ENCODE measurements at places on chromosomes 11 and 22. TPM values are rescaled to one million over a fixed set of nuclear protein-coding genes. Genes with fewer than 3 reads are reported as not detected.

RFPL1 gene
- not detected for total RNA-seq

DNA sequence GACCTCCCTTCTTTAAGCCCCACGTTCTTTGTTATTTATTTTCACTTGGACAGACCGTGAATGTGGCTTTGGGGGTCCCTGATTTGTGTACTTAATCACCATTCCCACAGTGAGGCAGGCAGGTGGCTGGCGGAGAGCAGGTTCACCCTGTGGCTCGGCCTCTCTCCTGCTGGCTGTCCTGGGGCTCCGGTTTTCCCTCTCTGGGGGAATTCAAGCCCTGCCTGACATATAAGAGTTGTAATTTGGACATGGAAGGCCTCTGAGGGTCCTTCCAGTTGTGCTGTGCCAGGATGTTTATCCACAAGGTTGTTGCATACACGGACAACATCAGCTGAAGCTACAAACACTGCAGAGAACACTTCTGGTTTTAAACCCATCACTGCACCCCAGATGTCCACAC lies 824.5 kb downstream of the TBC1D22A start:
- H3K36me3 ChIP-seq = no peaks in the 10 kb centered on the region
- DNase-seq = no peak
- no peak overlapping the region for H3K4me3 ChIP-seq

DNA sequence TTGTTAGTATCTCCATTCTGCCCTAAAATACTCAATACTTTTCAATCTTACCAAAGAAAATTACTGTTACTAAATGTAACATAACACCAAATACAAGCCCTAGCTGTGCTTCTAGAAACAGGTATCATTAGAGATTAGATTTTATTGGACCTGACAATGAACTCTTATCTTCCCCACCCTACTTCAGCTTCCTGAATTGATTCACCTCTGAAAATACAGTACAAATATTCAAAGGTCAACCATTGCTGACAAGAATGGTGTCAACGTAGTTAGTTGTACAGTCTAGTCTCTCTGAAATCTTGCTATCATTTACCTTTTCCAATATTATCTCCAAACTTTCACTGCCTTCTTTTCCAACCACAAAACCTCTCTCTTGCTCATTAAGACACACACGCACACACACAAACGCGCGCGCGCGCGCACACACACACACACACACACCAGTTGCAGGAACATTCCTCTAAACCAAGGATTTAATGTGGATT lies 22.4 kb downstream of the LRRC4C start:
- DNase-seq = no peak
- H3K4me1 ChIP-seq = no peaks in the 10 kb centered on the region
- no peaks in the 10 kb centered on the region for H3K27me3 ChIP-seq
- no peak overlapping the region for H3K27ac ChIP-seq

- no peaks in the 10 kb centered on the region for H3K36me3 ChIP-seq
- H3K27me3 ChIP-seq = no peaks in the 10 kb centered on the region
- H3K4me1 ChIP-seq = no peaks in the 10 kb centered on the region
Observed at GRCh38 chr22:46894081-46894671, 131.7 kb downstream of the TBC1D22A start.

DNA sequence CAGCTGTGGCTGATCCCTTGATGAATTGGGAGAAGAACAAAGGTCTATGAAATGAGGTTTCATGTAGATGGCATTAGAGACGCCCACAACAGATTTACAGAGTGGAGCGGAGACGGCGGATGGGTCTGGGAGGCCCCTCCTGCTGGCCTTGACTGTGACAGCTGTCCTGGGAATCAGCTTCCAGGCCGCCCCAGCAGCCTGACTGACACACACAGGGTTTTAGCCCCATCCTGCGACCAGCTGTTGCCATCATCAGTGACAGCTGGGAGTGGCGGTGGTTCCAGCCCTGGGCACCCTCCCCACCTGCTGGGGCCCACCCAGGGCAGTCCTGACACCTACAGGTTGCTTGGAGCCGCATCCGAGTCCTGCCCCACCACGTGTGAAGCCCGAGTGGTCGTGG lies 64.0 kb upstream of the PPP6R3 start:
- no peak overlapping the region for H3K4me3 ChIP-seq
- peak overlapping the region; percentile 7 for H3K27ac ChIP-seq
- no peaks in the 10 kb centered on the region for H3K27me3 ChIP-seq
- no peaks in the 10 kb centered on the region for H3K36me3 ChIP-seq
- peaks cover 7% of the 10 kb centered on the region for H3K4me1 ChIP-seq
- no peak for DNase-seq

DNA sequence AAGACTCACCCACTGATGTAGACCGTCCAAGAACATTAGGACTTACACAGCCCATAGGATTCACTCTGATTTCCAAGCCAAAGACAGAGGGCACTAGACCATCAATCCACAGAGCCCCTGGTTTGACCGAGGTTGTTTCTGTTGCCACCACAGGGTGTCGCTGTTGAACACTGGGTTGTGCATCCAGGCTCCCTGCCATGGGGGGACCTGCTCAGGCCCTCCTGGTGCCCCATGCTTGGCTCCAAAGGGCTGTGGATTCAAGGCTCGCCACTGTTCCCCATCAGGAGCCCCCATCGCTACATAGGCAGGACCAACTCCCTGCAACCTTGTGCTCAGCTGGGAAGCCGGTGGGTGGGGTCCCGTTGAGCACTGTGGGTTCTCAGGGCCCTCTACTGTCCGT lies 128.0 kb upstream of the ANO1 start:
- no peaks in the 10 kb centered on the region for H3K27me3 ChIP-seq
- no peaks in the 10 kb centered on the region for H3K36me3 ChIP-seq
- no peak overlapping the region for H3K4me3 ChIP-seq

DNA sequence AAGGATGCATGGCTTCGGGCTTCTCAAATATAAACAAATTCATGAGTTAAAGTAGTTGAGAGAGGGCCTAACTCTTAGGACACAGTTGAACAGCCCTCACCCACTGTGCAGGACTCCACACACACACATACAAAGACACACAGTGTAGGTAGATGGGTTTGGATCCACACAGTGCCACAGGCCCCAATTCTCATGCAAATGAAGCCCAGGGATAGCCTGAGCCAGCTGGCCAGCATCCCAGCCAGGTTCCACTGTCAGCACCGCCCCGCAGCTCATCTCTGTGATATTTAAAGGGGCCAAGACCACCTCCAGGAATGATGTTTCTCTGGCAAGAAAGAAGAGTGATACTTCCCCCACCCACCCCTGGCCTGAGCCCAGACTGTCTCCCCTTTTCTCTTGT lies 11.7 kb downstream of the SLC35C1 start:
- H3K27ac ChIP-seq = no peak overlapping the region
- H3K36me3 ChIP-seq = no peaks in the 10 kb centered on the region
- no peak for DNase-seq
- no peaks in the 10 kb centered on the region for H3K27me3 ChIP-seq

DNA sequence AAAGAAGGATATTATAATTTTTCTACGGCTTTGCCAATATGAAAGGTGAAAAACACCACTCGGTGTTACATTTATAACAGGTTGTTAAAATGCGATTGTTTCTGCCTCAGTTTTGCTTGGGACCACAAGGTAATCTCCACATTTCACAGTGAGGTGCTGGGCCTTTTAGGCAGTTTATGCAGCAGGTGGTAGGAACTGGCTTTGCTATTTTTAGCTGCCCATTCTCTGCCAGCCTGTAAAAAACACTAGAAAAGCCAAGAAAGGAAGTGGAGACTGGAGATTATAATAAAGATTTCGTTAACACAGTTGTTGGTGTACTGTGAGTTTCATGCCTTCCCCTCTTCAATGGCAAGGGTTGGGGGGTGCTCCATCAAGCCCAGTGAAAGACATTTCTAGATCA lies 8.0 kb upstream of the MRPL16 start:
- H3K36me3 ChIP-seq = no peaks in the 10 kb centered on the region
- H3K4me1 ChIP-seq = no peaks in the 10 kb centered on the region
- H3K4me3 ChIP-seq = no peak overlapping the region
- H3K27me3 ChIP-seq = no peaks in the 10 kb centered on the region

GRCh38 chr11:66532784-66533183 lies 13.1 kb downstream of the ZDHHC24 start:
- H3K27me3 ChIP-seq = no peaks in the 10 kb centered on the region
- no peak for DNase-seq
- H3K4me1 ChIP-seq = no peaks in the 10 kb centered on the region
- no peak overlapping the region for H3K27ac ChIP-seq

DNA sequence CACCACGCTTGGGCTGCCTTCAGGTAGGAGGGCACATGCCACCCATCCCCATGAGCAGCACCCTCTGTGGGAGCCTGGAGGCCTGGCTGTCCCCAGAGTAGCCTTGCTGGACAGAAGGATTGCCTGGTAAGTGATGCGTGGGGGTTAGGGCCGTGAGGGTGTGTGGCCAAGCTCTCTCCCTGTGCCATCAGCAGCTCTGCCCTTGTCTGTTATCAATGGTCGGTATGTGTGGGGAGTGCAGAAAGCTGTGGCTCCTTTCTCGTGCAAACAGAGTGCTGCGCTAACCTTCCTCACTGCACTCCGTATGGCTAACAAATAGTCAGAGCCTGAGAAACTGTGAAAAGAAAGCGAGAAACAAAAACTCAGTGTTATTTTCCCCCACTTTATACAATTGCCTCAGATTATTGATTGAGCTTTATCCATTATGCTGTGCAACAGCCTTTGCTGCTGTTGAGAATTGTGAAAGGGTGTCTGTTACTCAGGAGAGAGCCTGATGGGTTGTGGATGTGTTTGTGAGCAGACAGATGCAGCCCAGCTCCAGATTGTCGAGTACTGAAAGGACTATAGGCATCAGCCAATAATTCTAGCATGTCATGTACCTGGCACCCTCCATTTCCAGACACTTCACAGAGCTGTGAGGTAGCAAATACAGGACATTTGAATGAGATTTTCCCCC lies 432.2 kb downstream of the NTM start:
- H3K36me3 ChIP-seq = no peaks in the 10 kb centered on the region
- H3K4me3 ChIP-seq = no peak overlapping the region
- no peaks in the 10 kb centered on the region for H3K4me1 ChIP-seq

GRCh38 chr11:114191893-114192292 lies 104.3 kb upstream of the NNMT start:
- H3K4me1 ChIP-seq = no peaks in the 10 kb centered on the region
- H3K27ac ChIP-seq = no peak overlapping the region
- H3K36me3 ChIP-seq = peaks cover 6% of the 10 kb centered on the region
- no peak overlapping the region for H3K4me3 ChIP-seq
- H3K27me3 ChIP-seq = no peaks in the 10 kb centered on the region
